ENCODE measurements at places on chromosomes 1 and 21.

DNA sequence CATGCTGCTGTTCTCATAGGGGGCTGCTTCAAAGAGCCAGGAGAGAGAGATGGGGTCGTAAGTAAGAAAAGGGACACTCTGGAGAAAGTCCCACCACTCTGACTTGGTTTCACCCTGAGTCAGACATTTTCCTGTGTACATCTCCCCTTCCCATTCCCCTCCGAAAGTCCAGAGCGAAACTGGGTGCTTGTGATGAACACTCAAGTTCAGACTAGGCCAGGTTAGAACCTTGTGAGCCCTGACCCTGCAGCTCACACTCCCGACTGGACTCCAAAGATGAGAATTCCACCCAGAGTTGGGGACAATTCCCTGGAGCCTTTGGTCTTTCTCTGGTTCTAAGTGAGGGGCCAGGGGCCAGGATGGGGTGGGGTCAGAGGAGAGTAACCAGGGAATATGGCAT, 139.5 kb downstream of the CNIH3 start:
- DNase-seq: no peak

DNA sequence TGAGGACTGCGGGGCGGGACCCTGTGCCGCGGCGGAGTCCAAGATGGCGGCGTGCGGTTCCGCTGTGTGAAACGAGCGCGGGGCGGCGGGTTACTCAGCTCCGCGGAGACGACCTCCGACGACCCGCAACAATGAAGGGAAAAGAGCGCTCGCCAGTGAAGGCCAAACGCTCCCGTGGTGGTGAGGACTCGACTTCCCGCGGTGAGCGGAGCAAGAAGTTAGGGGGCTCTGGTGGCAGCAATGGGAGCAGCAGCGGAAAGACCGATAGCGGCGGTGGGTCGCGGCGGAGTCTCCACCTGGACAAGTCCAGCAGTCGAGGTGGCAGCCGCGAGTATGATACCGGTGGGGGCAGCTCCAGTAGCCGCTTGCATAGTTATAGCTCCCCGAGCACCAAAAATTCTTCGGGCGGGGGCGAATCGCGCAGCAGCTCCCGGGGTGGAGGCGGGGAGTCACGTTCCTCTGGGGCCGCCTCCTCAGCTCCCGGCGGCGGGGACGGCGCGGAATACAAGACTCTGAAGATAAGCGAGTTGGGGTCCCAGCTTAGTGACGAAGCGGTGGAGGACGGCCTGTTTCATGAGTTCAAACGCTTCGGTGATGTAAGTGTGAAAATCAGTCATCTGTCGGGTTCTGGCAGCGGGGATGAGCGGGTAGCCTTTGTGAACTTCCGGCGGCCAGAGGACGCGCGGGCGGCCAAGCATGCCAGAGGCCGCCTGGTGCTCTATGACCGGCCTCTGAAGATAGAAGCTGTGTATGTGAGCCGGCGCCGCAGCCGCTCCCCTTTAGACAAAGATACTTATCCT, 430 bp downstream of the RBM15 start:
- no peak for DNase-seq

DNA sequence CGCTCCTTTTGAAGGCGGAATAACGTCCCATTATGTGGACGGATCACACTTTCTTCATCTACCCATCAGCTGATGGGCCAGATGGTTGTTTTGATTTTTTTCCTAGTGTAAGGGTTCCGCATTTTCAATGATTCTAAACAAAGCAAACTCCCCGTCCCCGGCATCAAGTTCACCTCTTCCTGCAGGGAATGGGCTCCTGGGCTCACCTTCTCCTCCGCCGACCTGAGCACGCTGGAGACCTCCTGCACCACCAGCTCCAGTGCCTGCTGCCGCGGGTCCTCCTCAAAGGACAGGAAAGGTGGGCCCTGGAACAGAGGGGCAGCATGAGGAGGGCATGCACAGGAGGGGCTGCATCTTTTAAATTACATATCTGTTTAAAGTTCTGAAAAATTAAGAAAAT, 11.9 kb downstream of the C2CD2 start:
- no peak for DNase-seq

GRCh38 chr1:115076384-115076915, 12.9 kb downstream of the TSPAN2 start:
- DNase-seq: no peak

- DNase-seq: no peak
These were observed 18.9 kb downstream of the WNT4 start for GRCh38 chr1:22123901-22124404.

GRCh38 chr1:201282931-201283829, at the start of gene PKP1:
TSS of gene PKP1 (plus strand) at chr1:201283506. CDS start at chr1:201283703, 197 bp downstream.
- no peak for DNase-seq

GRCh38 chr21:29360799-29361765, 62.4 kb downstream of the BACH1 start:
- DNase-seq: no peak

GRCh38 chr1:169588785-169589485, 2.7 kb upstream of the F5 start:
- no peak for DNase-seq

GRCh38 chr1:46399307-46399706, 5.2 kb downstream of the FAAH start:
- no peak for DNase-seq

DNA sequence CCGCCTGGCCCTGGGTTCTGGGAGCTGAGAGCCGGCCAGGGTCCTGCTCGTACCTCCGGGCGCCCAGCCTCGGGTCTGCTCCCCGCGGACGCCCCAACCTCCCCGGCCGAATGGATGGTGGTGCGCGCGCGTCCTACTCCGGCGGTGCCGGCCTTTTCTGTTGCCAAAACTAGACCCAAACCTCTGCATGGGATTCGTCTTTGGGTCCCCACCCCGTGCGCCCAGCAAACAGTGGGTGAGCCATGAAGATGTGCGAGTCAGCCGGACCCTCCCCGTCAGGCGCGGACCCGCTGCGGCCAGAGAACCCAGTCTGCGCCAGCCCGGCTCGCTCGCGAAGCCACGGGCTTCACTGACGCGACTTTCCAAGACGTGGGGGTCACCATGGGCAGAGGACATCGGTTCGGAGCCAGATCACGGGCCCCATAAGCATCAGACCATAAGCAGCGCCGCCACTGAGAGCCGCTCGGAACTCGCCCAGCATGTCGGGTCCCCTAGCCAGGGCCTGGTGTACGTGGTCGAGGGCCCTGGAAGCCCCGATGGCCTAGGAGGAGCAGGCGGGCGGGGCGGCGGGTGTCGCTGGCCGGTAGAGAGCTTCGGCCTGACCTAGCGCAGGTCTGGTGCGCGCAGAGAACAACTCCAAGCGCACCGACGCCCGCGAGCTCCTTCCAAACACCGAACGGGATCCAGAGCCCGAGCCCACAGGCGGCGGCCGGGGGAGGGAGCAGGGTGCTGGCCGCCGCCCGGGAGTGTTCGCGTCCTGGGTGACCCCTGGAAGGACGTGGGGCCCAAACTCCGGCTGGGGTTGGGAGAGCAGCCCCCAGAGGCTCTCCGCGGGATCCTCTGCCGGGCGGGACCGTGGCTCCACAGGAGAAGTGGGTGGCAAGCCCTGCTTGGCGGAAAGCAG, 1.0 kb upstream of the TP73 start:
- DNase-seq: no peak

GRCh38 chr1:42689912-42690311, 7.7 kb downstream of the YBX1 start:
- DNase-seq: no peak

DNA sequence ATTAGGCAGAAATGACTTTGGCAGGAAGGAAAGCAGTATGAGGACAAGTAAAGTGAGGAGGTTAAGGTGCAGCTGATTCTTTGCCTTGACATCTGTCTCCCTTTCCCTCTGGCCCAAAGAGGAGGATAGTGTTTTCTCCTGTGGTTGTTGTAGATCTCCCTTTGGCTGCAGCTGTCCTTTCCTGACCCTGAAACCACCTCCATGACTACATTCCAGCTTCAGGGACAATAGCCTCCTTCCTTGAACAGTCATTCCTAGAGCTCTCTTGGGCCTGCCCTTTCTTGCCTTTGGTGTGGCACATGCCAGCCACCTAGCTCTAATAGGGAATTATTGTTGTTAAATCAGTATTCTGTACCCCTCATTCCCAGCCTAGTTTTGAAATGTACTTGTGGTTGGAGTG, 6.2 kb downstream of the ZMYM1 start:
- DNase-seq: no peak

GRCh38 chr21:41170859-41171609, 3.1 kb downstream of the BACE2 start:
- no peak for DNase-seq

DNA sequence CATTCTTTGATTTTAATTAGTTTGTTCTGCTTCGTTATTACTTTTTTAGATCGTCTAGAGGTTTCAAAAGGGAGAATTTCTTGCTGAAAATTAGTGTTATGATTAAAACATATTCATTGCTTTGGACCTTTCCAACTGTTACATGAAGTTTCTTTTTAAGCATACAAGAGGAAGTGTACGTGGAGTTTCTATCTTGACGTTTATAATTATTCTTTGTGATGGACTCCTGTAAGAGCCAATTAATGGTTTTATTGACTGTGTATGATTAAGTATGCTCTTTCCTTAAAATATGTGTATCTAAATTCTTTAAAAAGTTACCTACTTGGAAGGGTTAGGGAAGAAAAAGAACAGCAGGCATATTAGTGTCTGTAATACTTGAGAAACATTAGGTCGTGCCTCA, 37.8 kb downstream of the SPEN start:
- no peak for DNase-seq

DNA sequence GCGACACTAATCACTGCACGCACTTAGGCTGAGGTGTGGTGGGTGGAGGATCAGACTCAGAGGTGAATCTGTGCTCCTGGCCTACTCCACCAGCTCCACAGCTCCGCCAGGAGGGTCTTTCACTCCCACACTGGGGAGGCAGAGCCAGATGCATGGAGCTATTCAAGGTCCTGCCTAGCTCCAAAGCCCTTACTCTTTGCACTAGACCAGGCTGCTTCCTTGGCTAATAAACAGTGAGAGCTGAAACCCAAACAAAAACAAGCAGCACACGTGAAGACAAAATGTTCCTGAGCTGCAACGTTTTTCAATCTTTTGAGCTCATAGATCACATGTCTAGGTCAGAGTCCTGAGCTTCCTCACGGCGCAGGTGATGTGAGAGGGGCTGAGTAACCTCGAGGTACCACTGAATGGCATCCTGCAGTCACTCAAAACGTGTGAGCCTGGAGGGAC, 19.2 kb downstream of the CAPZB start:
- no peak for DNase-seq

DNA sequence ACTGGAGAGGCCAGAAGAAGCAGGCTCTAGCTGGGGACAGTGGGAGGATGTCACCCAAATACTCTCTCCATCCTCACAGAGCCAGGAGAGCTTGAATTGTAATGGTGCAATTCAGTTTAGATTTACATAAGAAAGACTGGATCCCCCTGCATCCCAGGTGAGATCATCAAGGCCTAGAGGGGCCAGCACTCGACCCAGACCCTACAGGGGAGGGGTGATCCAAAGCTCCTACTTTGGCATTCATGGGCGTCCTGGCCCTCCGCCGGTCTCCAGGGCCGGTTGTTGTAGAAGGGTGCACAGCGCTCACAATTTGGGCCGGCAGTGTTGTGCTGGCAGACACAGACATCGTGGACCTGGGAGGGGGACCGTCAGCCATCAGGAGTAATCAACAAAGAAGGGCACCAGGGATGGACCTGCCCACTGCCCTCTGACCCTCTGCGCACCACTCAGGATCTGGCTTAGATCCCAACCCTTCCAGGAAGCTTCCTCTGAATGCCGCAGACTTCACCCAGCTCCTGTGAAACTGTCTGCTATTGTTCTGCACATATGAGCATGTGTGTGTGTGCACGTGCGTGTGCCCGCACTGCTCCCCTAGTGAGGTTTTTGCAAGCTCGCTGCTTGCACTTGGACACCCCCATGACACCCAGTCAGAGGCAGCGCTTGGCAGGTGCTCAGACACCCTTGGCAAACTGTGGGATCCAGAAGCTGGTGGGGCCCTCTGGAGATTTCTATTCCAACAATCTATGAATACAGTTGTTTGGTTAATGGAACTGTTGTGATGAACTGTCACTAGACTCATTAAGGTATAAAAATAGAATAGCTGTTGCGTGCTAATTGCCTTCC, 21.6 kb downstream of the LAMB3 start:
- DNase-seq: no peak

DNA sequence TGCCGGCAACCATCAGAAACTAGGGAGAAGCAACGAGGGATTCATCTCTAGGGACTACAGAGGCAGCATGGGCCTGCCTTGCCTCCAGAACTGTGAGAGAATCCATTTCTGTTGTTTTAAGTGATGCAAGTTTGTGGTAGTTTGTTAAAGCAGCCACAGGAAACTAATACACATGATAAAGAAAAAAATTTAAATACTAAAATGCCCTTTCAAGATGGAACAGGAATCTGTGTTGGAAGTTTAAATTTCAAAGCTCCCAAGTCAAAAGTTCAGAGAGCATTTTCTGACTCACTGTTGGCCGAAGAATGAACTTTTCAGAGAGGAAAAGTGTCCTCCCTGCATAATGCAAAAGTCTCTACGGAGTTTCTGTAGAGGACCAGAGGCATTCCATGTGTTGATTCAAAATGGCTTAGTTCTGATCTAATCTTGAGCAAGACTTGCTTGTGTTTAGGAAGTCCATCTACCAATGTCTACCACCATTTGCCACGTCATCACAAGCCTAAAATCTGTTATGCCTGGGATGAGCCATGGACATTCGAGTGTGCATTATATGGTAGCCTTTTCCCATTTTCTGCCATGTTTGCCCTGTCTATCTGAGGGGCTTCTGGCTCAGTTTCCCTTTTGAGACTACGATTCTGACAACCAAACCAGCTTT, 22.4 kb upstream of the ARHGAP29 start:
- no peak for DNase-seq

- no peak for DNase-seq
These were observed 13.4 kb downstream of the ADORA1 start for GRCh38 chr1:203140743-203141520.

GRCh38 chr1:60173006-60173405, 99.4 kb upstream of the C1orf87 start:
- no peak for DNase-seq

DNA sequence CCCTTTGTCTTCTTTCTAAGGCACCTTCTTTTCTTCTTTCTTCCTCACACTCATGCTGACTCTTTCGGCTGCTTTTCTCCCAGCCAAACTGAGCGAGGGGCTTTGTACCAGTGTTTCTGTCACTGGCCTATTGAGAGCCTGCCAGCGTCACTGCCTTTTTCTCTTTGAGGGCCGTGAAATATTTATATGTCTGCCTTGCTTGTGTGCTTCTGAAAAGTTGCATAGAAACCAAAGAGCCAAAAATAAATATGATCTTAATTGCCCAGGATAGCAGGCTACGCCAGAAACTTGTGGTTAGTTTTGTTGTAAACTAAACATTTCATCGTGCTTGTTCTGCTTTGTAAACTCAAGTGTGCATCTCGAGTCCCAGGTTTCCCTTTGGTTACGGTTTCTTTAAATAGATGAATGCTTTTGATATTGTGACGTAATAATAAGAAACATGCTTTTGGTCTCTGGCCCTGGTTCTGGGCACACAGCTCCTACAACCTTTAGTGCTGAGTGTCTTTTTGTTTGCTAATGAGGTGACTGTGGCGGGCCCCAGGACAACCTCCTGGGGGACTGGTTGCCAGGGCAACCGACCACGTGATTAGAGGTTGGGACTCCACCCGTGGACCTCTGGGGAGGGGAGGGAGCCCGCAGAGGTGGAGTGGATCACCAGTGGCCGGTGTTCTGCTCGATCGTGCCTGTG, 10.8 kb downstream of the SLC37A1 start:
- DNase-seq: no peak
